ENCODE measurements at places on chromosomes 16 and 17.

DNA sequence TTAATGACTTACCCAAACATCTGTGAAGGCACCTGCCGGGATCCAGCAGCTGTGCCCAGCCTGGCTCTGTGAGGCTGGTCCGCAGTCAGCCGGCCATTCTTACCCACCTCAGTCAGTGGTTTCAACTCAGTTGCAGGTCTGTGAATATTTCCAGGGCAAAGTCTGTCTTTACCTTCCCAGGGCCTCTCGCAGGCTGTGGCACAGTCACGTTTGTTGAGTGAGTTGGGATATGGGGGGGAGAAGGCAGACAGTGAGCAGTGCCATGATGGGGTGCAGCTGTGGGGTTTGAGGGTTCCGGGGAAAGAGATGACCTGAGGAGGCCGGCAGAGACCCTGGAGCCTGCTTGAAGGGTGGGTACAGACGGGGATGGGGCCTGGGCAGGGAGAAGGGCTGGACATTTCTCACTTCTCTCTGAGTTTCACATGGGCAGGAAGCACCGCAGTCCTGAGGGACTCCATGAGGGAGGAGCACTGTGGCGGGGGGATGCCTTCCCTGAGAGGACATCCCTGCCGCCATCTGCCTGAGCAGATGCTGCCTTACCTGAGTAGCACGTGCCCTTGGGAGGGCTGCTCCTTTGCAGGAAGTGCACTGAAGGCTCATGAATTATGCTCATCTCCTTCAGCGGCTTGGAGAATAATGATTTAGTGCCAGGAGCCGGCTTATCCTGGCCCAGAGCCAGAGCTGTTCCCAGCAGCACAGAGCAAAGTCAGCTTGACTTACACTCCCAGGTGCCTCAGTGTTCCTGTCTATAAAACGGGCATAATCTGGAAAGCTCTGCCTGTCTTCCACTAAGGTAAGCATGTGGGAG, 48.1 kb downstream of the KSR1 start:
- DNase-seq: no peak

- peak; percentile 38 for DNase-seq
Observed at GRCh38 chr17:67514998-67515397, 137.9 kb downstream of the PITPNC1 start.

GRCh38 chr17:77881545-77881944, 77.0 kb upstream of the TNRC6C start:
- peak; percentile 77 for DNase-seq

DNA sequence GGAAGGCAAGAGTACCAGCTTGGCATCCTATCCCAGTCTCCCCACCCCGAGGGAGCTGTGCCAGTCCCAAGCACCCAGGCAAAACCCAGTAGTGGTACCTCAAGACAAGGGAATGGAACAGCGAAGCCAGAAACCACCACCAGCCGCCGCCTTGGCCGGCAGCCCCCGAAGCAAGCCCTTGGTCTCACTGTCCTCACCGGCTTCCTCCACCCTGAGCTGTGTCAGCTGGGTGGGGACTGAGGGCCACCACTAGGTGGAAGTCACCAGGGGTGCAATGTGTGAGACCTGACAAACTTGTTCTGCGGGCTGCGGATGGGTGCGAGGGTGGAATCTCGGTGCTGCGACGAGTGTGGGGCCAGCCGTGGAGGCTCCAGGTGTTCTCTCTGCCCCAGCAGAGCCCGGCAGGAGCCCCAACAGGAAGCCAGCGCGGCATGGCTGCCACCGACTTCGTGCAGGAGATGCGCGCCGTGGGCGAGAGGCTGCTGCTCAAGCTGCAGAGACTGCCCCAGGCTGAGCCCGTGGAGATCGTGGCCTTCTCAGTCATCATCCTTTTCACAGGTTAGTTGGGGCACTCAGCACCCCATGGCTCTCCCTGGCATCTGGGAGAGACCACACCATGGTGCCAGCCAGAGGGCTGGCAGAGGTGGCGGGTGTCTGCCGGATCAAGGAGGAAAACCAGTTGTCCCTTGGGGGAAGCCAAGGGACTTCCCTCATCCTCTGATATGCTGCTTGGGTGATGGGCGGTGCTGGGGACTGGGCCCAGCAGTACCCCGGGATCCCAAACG, 6.7 kb downstream of the SMIM5 start:
- DNase-seq: no peak

- DNase-seq: no peak
Observed at GRCh38 chr16:5030251-5030870, 3.4 kb downstream of the NAGPA start.

DNA sequence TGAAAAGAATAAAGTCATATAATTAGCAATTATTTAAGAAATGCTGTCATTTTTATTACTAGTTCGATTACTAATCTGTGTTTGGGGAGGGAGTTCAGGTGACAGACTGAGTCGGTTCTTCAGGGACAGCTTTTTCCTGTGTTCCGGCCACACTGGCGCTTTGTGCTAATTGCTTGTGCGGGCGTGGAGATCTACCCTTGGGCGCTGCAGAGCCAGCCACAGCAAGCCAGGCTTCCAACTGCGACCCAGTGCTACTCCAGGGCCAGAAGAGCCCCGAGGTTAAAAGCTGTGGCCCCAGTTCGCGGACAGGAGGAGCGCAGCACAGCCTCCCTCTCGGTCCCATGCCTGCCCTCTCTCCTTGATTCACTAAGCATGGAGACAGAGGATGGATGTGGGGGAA, 6.5 kb upstream of the OR2C1 start:
- DNase-seq: no peak

GRCh38 chr17:80264205-80265075, 3.8 kb downstream of the RNF213 start:
- no peak for DNase-seq

GRCh38 chr16:15509593-15510535, 75.5 kb downstream of the BMERB1 start:
- DNase-seq: no peak

DNA sequence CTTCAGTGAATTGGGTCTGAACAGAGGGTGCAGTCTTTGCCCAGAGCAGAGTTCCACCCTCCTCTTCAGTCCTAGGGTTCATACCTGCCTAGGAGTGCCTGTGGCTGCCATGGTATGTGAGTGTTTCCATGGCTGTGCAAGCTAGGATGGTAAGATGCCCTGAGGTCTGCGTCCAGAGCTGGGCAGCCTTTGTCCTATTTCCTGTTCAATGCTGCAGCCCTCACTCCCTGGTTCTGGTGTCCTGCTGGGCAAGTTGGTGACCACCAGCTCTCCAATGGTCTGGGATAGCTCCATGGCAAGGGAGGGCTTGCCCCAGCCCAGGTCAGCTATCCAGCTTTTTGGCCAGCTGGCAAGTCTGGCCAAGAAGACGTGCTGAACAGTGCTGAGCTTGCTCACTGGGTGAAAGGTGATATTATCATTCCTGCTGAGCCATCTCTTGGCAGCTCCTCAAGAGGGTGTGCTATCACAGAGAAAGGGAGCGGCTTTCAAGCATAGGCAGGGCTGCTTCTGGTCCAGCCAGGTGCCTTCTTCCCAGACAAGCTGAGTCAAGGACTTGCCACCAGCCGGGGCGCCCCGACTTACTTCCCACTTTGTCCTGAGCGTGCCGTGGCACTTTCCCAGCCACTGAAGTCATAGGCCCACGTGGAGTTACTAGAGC, 13.0 kb upstream of the NFATC3 start:
- no peak for DNase-seq

- DNase-seq: no peak
Observed at GRCh38 chr17:57001541-57001940, 23.6 kb downstream of the SCPEP1 start.

DNA sequence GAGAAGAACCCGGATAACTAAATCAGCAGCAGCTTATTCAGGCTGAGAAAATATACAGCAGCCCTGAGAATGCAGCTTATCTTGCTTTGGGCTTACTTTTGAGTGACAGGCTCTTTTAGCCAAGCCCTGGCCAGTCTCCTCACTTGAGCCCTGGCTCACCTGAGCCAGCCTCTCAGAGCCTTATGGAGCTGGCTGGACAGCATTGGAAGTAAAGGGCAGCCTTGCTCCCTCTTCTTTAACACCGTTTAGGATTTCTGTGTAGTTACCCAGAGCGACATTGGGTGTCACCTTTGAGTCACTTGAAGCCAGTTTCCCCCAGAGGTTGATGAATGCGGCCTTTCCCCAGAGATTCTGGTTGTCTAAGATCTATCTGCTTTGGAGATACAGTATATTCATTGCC, 7.7 kb upstream of the NPIPB2 start:
- DNase-seq: peak; percentile 76

- no peak for DNase-seq
Observed at GRCh38 chr17:57588086-57588485, 157.0 kb downstream of the CCDC182 start.

GRCh38 chr16:11552440-11552839, 34.3 kb downstream of the LITAF start:
- no peak for DNase-seq

DNA sequence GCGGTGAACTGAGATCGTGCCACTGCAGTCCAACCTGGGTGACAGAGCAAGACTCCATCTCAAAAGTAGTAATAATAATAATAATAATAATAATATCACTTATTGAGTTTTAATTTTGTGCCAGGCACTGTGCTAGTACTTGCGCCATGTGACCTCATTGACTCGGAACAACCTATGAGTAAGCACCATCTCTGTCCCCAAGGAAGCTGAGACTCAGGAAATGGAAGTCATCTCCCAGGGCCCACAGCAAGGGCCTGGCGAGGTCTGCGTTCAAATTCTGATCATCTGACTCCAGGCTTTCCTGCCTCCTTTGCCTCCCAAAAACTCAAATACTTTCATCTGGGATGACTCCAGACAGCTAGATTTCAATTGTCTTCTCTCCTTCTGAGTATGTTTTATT, 162.9 kb downstream of the SEC14L1 start:
- no peak for DNase-seq
